Urinary bladder (tissue), 4 donors: ENCODE measurements at places on chromosomes 2 and 18. TPM values are rescaled to one million over a fixed set of nuclear protein-coding genes. Genes with fewer than 3 reads are reported as not detected.

DNA sequence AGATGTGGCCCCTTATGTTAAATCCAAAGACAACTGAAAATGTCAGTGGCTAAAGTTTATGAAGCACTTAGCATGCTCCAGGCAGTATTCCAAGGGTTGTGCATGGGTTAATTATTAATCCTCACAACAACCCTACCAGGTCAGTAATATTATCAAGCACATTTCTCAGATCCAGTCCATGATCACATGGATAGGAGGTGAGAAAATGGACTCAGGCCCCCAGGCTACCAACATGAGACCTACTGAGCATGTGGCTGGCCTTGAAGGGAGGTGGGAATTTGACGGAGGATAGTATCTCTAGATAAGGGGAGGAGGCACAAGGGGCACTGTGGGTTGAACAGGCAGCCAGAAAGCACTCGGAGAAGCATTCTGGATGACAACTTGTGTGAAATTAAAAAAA, 412.0 kb downstream of the MEIS1 start:
- no peak for DNase-seq

DNA sequence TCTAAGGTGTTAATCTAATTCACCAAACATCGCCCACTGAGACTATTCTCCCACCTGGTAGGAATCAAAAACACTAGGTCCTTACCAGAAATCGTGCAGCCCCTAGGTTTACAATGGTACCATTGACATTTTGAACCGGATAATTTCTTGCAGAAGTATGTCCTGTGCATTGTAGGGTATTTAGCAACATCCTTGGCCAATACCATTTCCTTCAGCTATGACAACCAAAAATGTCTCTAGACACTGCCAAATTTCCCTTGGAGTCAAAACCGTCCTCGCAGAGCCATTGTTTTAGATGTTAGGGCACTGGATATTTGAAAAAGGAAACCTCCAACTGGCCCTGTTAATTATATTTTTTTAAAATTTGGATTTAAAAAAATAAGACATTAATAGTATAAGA, 3.8 kb downstream of the VPS54 start:
- DNase-seq, result no peak

DNA sequence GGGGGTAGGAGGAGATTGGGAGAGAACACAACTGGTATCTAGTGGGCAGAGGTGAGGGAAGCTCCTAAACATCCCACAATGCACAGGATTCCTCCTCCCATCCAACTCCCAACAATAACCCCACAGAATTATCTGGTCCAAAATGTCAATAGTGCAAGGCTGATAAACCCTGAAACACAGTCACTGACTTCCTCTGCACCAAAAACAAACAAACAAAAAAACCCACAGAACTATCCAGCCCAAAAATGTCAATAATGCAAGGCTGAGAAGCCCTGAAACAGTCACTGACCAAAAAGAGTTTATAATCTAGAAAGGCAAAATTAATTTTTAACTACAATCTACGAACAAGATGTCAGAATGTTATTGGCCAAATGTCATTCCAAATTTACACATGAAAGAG, 9.8 kb downstream of the TMX3 start:
- no peak for DNase-seq

DNA sequence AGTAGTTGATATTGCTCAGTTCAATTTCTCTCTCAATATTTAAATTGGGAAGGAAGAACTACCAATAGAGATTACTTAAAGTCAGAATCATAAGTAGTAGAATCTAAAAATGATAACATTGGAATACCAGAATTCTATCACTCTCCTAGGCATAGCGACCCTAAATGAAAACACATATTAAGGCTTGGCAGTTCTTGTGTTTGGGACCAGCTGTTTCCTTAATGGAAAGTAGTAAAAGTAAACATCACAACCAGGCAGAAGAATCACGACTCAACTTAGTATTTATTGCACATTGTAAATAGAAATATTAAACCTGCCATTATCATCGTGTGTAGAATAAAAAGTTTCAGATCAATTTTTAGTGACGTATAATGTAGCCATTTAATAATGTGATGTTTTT, 117.5 kb downstream of the SPHKAP start:
- DNase-seq, result no peak

GRCh38 chr2:105873721-105874120, 129.0 kb downstream of the NCK2 start:
- no peak for DNase-seq

SULT1C3 gene
- not detected for polyA plus RNA-seq

- DNase-seq, result no peak
These were observed 44.5 kb downstream of the PDIA6 start for GRCh38 chr2:10768063-10768507.

- peak; percentile 18 for DNase-seq
These were observed 756 bp downstream of the ABI2 start for GRCh38 chr2:203328760-203329540.

GRCh38 chr18:46693996-46694395, 37.0 kb upstream of the LOXHD1 start:
- DNase-seq, result no peak

RESP18 gene
- polyA plus RNA-seq, result not detected

GRCh38 chr2:126792186-126792585, 106.5 kb upstream of the TEX51 start:
- DNase-seq, result no peak

BCS1L gene
- polyA plus RNA-seq, result 39.5 TPM

KIF1A gene
- 1.2 TPM for polyA plus RNA-seq

- no peak for DNase-seq
These were observed 611.2 kb downstream of the ARHGAP15 start for GRCh38 chr2:143740431-143740830.

SIX3 gene
- polyA plus RNA-seq, result not detected

DNA sequence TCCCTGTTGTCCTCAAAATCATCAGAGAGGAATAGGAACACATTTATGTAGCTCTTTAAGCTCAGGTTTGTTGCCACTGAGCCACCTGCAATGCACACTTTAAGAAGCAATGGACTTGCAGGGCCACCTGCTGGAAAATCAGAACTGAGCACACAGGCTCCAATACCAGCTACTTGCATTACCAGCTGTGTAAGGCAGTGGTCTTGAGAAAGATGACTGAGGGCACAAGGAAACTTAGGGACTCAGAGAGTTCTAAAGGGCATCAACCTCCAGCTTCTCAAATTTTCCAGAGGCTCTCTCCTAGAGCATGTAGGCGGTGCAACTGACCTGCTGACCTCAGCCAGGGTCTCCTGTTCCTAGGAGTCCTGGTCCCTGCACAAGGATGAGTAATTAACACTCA, 2.5 kb upstream of the CNDP2 start:
- DNase-seq, result no peak

GRCh38 chr2:54599914-54600313, 123.5 kb upstream of the EML6 start:
- no peak for DNase-seq
